SJCRH30 (cell line): ENCODE measurements at places on chromosomes 11 and 22. TPM values are rescaled to one million over a fixed set of nuclear protein-coding genes. Genes with fewer than 3 reads are reported as not detected.

DNA sequence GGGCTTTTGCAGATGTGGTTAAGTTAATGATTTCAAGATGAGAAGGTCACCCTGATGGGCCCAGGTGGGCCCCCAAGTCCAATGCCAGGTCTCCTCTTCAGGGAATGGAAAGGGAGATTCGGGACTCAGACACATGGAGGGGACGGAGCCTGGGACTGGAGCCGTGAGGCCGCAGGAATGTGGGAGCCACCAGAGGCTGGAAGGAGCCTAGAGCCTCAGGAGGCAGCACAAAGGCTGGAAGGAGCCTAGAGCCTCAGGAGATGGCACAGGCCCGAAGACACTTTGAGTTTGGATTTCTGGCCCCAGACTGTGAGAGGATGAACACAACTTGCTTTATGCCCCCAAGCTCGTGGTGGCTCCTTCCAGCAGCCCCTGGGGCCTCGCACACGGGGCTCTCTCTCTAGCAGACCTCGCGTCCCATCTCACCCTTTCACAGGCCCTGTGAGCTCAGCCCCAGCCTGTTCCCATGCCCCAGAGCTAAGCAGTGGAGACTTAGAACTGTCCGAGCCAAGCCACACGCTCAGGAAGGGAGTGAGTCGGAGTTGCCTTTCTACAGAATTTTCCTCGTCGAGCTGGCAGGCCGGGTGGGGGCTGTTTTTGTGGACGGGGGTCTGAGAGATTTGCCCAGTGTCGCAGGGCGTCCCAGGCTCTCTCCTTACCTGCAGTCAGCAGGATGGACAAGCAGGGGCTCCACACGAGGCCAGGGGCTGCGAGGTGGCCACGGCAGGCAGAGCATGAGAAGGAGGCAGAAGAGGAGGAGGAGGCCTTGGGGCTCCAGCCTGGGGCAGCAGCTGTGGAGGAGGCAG, 937.6 kb downstream of the BRD1 start:
- H3K4me1 ChIP-seq, result no peaks in the 10 kb centered on the region
- H3K36me3 ChIP-seq, result no peaks in the 10 kb centered on the region
- no peak overlapping the region for H3K4me3 ChIP-seq
- H3K27ac ChIP-seq, result no peak overlapping the region
- H3K27me3 ChIP-seq, result peaks cover 49% of the 10 kb centered on the region

The C11orf42 gene
- not detected in 2 replicates for total RNA-seq

The OR5B3 gene
- not detected in 2 replicates for total RNA-seq

GRCh38 chr22:45537734-45538181, 35.1 kb downstream of the FBLN1 start:
- H3K4me1 ChIP-seq, result peaks cover 29% of the 10 kb centered on the region
- H3K4me3 ChIP-seq, result no peak overlapping the region
- DNase-seq, result peak; percentile 78
- no peaks in the 10 kb centered on the region; the same call in 1 of the 2 replicates for H3K27me3 ChIP-seq
